Thymus (tissue), 14 donors: ENCODE measurements at places on chromosomes 4 and X.
A peak's percentile ranks its signal among the peaks of the same experiment; 100 is the strongest.

DNA sequence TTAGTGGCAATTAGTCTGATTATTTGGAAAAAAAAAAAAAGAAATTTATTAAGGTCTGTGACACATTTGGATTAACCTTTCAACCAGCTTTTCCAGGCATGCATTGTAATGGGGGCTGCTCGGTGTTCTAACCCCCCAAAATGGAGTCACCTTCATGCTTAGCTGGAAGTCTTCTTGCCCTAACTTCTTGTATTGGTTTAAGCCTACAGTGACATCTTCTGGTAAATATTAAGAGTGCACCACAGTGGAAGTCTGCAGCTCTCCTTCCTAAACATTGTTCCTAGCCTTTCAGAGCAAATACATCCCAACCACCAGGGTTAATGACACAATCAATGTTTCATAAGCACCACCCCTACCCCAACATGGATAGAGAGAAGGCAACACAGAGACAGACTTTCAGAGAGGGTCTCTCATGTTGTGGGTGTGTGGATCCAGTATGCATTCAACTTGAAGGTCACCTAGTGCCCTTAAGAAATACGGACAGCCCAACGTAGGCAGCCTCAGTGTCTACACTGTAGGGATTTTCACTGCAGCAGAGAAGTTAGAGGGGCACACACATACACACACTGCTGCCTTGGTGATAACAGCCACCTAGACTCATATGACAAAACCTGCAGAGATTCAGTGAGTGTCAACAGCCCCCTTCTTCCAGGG is 142.9 kb upstream of the MBNL3 start:
- peak; percentile 35 for DNase-seq

GRCh38 chr4:10130178-10130888 is 13.7 kb upstream of the WDR1 start:
- DNase-seq, result no peak

- no peak for DNase-seq
These were observed 41.0 kb downstream of the CD99L2 start for GRCh38 chrX:150857453-150857852.

GRCh38 chrX:31483336-31483735 is 411.5 kb upstream of the FTHL17 start:
- no peak for DNase-seq

- DNase-seq, result no peak
These were observed 15.2 kb downstream of the BLTP1 start for GRCh38 chr4:122167369-122167768.

DNA sequence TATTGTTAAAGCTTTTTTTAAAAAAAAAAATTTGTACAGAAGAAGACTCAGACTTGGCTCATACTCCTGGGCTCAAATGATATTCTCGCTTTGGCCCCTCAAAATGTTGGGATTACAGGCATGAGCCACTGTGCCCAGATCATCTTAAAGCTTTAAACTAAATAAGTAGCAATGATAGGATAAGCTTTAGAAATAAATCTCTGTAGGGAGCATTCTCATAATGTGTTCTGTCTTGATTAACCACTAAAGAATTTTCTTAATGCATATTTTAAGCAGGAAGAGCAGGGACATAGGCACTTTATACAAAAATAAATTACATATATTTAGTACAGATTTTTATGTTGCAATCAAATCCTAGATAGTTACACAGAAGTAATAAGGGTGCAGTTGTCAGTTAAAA is 667.2 kb downstream of the GRID2 start:
- no peak for DNase-seq

DNA sequence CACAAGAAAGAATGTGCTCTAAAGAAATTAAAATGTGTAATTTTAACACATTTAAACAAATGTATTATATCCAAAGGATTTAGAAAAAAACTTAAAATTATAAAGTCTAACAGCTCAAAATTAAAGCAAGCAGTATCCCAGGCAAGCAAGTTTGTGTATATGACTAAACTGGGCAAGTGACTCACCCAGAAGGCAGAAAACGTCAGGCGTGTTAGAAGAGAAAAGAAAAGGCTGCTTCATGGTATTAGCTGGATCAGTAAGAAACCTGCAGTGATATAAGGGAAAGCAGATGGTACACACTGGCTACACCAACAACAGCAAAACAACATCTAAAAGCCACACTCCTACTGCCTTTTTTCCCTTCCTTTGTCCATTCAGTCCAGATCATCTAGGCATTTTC is 250.6 kb upstream of the NDST3 start:
- no peak for DNase-seq

DNA sequence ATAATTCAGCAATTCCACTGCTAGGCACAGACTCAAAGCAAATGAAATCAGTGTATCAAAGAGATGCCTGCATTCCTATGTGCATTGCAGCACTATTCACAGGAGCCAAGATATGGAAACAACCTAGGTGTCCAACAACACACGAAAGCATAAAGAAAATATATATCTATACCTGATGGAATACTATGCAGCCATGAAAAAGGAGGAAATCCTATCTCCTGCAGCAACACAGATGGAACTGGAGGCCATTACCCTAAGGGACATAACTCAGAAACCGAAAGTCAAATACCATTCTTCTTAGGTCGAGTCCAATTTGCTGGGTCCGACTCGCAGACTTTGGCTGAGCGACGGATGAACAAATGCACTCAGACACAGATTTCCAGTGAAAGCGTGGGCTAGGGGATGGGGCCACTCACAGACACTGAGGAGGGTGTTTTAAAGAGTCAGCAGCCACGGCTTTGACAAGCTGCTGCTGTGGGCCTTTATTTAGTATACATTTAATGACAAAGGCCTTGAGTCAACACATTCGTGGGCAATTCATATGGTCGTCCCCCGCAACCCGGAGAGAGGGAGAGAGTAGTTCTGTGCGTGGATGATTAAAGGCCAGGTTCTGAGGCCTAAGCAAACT is 93.8 kb downstream of the DHRSX start:
- no peak for DNase-seq

- DNase-seq, result no peak
These were observed 236.7 kb upstream of the GATB start for GRCh38 chr4:151997461-151997860.

- no peak for DNase-seq
These were observed 4.9 kb downstream of the ELF2 start for GRCh38 chr4:139171876-139172691.

- no peak for DNase-seq
These were observed 203.3 kb downstream of the ANTXR2 start for GRCh38 chr4:79869597-79870237.

GRCh38 chr4:41655177-41655576 is 93.3 kb downstream of the PHOX2B start:
- no peak for DNase-seq

- no peak for DNase-seq
These were observed 39.2 kb downstream of the ARHGEF38 start for GRCh38 chr4:105591573-105591972.

GRCh38 chr4:84673475-84674240 is 90.7 kb downstream of the CDS1 start:
- DNase-seq, result no peak

GRCh38 chrX:57677132-57677858 is 2.8 kb downstream of the NLRP2B start:
- no peak for DNase-seq

DNA sequence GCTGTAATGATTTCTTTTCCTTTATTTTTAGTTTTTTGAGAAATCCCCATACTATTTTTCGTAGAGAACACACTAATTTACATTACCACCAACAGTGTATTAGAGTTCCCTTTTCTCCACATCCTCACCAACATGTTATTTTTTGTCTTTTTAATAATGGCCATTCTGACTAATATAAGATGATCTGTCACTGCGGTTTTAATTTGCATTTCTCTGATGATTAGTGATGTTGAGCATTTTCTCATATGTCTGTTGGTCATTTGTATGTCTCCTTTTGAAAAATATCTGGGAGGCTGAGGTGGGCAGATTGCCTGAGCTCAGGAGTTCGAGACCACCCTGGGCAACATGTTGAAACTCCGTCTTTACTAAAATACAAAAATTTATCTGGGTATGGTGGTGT is 30.2 kb downstream of the SPINK2 start:
- DNase-seq, result no peak

DNA sequence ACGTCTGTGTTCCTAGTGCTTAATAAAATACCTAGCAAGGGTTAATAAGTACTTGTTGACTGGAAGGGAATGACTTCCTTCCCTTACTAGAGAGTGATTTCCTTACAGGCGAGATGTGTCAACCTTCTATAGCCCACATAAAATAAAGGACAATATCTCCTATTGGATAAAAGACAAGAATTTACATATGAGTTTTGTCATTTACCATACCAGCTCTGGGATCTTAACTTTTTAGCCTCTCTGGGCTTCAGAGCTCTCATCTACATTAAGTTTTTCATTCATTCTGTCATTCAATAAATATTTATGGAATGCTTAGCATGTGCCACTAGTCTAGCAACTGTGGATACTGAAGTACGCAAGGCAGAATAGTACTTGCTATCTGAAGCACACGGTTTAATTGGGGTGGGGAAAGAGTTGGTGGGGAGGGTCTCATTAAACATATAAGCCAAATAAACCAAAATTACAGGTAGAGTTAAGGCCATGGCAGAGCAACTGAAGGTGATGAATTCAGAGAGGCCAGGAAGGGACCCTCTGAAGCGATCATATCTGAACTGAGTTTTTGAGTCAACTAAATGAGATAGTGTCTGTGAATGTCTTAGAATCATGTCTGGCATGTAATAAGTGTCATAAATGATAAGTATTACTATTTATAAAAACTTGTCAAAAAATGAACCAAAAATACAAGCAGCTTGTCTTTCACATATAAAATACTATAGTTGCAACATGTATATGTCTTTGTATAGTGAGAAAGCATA is 91.6 kb upstream of the BMP2K start:
- DNase-seq, result no peak

- DNase-seq, result no peak
These were observed 33.9 kb upstream of the BMP2K start for GRCh38 chr4:78742300-78742699.
